ENCODE measurements at places on chromosomes 1 and 21.

DNA sequence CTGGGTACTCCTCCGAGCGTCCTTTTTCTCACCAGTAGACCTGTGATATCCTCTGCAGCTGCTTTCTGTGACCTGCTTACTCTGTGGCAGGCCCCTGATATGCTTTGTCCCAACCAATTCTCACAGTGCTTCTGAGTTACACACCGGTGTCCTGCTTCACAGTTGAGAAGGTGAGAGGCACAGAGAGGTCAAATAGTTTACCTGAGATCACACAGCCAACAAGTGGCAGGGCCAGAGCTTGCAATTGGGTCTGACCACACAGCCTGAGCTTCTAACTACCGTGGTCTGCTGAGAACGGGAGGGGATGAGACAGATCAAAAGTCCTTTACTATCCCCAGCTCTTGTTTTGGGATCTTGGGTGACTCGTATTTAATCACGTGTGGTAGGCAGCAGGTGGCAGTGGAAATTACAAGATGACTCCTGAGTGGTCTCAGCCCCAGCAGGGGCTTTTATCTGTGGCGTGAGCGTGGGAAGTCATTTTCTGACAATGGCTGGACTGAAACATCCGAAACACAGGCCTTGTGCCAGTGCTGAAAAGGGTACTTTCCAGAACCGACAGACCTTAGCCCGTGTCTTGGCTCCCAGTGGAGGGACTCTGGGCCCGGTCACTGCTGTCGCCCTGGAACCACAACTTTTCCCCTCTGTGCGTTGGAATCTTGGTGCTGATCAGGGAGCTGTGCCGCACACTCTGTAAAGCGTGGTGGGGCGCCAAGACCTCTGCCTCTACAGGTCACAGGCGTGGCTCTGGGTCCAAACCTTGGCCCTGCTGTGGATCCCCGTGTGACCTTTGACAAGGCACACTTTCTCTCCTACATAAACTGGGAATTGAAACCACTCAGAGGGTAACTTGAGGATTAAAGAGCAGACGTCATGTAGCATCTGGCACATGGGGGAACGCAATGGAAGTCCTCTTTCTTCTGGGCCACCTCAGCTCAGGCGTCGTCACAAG, 11.9 kb downstream of the THEMIS2 start:
- no peak for DNase-seq

DNA sequence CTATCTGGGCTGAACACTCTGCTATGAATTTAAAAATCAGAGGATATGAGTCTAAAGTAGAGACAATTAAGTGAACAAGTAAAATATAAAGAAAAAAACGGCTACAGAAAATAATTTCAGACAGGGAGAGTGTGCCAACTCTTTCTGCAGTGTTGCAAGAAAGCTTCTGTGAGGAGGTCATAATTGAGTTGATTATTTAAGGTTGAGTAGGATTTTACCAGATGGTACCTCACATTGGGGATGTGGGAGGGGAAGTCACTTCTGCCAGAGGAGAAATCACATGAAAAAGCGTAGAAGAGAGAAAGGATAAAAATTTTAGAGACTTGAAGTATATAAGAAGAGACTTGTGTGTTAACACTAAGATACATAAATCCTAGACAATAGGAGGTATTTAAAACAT, 238.0 kb upstream of the NCAM2 start:
- no peak for DNase-seq

DNA sequence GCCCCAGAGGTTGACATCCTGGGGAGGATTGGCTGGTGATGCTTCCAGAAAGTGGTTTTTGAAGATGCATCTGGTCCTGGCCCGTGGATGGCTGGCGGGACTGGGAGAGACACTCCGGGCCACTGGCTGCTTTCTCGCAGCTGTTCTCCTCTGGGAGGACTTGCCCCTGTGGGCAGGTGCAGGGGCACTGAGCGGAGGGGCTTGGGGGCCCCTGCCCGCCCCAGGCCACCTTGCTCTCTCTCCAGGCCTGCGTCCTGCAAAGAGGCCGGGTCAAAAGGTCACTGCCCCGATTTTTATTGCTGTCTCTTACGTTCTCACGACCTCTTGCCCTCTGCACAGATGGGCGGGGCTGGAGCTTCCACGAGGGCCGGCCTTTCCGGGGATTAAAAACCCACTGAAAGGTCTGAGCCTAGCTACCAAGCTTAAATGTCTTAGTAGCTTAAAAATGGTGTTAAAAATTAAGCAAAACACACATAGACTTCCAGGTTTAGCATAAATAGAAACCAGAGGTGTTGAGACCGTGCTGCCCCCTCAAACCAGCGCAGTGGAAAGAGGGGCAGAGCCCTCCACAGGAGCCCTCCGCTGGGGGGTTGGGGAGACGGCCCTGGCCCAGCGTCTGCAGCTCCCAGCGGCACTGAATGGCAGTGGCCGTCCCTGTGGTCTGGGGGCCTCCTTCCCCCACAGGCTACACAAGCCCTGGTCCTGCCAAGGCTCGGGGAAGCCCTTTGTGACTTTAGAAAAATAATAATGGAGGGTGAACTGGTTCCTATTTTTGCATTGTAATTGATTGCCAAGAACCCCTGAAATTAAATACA, 43.9 kb downstream of the SKI start:
- DNase-seq: peak; percentile 39

DNA sequence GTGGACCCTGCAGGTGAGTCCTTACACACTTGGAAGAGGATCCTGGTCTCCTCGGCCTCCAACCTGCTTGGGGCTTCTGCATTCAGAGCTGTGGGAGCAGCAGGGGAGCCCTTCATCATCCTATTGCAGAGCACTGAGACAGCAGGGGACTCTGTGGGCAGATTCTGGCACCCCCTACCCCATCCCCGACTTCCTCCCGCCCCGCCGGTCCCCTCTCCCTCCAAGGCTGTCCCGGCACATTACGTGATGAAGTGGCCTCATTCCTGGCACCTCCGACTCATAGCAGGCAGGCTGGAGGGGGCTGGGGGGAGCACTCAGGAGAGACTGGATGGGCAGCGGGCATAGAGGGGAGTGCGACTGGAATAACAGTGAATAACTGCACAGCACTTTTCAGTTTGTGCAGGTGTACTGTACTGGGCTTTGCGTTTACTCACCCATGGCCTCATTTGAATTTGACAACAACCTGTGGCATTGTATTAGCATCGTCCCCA, 394.1 kb downstream of the MATN1 start:
- DNase-seq: no peak

DNA sequence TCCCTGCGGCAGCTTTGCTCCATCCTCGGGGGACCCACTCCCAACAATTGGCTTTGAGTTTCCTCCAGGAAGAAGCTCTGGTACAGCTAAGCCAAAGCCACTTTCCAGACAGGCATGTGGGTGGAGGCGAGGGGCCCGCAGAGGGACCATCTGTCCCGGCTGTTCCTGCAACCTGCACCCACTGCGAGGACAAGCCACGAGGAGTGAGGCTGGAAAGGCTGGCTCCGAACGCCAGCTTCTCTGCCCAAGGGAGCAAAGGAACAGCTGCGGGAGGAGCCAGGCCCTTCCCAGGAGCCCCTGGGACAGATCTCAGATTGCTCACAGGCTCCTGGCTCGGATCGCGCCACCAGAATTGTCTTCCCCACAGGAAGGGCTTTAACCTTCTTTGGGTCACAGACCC, 28.3 kb upstream of the PEF1 start:
- DNase-seq: no peak

GRCh38 chr1:22592919-22593790, 29.9 kb downstream of the EPHA8 start:
- no peak for DNase-seq

DNA sequence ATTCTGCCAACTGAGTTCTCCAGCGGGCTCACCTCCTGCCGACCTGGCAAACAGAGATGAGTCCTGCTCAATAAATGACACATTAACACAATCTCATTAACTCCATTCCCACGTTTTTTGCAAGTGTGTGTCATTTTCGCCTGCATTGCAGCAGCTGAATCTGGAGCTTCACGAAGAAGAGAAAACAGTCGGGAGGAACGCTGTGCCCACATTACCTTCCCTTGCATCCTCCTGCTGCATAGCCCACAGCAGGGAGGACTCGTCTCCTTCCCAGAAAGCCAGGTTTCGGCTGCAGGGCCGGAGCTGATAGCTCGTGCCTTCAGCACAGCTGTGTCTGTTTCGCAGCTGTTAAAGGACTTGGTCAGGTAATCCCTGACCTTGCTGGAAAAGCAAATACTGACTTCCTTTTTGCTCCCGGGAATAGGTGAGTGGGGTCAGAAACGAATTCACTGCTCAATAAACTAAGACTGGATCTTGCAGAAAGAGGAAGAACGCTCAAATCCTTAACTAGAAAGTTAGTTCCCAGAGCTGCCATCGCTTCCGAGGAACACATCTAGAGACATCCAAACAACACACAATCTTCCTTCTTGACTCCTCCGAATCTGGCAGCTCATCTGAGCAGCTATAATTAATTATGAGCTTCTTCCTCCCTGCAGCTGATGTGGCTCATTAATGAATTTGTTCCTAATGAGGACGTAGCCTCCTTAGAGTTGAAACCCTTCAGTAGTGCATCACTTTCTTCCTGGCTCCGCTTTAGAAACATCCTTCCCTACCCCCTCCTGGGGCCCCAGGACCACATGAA, 33.0 kb downstream of the KANK4 start:
- no peak for DNase-seq

DNA sequence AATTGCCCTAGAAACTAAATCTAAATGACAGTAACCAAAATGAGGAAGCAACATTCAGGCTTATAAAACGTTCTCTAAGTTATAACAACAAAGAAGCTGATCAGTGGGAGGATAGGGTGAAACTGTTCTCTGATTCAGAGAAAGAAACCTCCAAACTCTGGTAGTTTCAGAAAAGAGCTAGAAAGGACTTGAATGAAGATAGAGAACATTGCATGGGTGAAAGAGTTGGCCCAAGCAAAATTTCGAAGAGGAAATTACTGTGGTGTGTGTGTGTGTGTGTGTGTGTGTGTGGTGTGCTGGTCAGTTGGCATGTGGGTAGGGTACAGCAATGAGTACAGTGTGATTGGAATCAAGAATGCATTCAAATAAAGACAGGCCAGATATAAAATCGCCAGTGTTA, 16.5 kb upstream of the SPAG17 start:
- no peak for DNase-seq

GRCh38 chr1:9615316-9616063, 26.8 kb downstream of the TMEM201 start:
- DNase-seq: peak; percentile 11

GRCh38 chr1:32759997-32760623, 57.0 kb downstream of the YARS1 start:
- DNase-seq: peak; percentile 85

GRCh38 chr1:169804941-169805340, 10.2 kb upstream of the METTL18 start:
- no peak for DNase-seq

GRCh38 chr1:170375082-170375723, 156.8 kb upstream of the GORAB start:
- no peak for DNase-seq

GRCh38 chr1:183180634-183181056, 5.4 kb upstream of the LAMC2 start:
- peak; percentile 45 for DNase-seq

GRCh38 chr1:229884765-229885164, 182.3 kb upstream of the GALNT2 start:
- DNase-seq: no peak

GRCh38 chr21:33070998-33071769, 1.2 kb downstream of the OLIG1 start:
- no peak for DNase-seq

- DNase-seq: no peak
Measured at GRCh38 chr1:20663365-20663764, 2.2 kb upstream of the DDOST start.

DNA sequence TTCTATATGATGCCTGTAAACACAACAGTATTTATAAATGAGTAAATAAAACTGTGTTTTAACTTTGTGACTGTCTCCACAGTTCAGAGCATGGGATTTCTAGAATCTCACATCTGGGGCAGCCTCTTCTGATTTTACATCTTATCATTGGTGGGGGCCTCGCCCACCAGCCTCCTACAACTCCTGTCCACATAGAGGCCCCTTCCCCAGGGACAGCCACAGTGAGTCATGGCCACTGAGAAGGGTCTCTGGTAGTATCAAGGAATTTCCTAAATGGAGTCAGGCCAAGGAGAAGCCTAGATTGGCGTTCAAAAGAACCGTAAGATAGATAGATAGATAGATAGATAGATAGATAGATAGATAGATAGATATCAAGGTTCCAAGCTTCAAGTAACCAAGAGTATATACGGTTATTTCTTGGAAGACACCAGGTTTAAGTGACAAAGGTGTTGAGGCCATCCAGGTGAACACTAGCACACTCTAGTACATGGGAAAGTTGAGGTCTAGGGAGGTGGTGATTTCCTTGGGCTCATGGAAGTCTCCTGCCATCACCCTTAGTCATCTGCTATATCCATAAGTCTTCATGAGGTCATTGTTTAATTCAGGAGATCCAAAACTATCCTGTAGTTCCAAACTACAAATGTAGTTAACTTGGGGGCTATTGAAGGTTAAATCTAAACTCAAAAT, 121.6 kb downstream of the SYT2 start:
- no peak for DNase-seq

- no peak for DNase-seq
Measured at GRCh38 chr1:244165021-244165420, 113.9 kb downstream of the ZBTB18 start.

DNA sequence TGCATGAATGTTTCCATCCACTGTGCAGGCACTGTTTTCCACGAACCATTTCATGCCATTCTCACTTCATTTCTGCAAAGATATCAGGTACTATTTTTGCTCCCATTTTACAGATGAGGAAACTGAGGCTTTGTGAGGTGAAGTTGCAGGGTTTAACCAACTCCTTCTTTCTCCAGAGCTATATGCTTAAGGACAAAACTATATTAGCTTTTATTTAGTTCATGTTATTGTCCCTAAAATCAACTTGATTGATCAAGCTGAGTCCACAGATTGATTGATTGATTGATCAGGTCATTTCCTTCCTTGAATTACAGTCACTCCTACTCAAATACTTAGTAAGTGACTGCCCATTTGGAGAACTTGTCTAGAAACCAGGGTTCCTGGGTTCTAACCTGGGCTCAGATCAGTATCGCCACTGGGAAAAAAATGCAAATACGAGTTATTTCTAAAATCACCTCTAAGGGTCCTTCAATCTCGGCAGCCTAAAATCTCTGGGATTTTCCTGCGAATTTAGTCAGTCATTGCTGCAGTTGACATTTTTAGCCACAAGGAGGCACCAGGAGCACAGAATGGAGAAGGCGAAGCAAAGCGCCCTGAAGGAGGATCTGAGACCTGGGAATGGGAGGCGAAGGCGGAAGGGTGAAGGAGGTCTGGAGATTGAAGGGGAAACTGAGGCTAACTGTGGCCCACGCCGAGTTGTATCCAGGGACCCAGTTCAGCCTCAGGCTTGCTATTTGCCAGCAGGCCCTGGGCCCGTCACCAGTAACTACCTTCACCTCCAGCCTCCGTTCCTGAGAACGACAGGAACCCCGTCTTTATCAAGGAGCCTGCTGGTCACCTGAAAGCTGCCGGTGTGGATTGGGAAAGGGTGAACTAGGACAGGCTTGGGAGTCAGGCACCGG, 14.3 kb upstream of the MUL1 start:
- DNase-seq: peak; percentile 17

DNA sequence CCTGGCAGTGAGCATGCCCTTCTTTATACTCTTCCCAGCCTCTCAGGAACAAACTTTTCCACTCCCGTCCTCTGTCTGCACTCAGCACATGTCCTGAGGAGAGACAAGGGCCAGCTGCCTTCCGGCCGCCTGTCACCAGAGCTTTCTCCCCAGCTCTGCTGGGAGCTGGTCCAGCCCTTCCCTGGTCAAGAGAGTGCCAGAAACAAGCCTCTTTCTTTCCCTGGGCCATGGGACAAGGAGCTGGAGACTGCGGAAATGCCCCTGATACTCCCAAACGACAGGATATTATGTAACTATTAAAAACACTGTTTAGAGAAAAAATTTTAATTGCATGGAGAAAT, 10.4 kb downstream of the LAMB3 start:
- DNase-seq: no peak

Data from retinal pigment epithelial cell (primary cell).